ENCODE measurements at places on chromosomes 12 and 14. TPM values are rescaled to one million over a fixed set of nuclear protein-coding genes. Genes with fewer than 3 reads are reported as not detected.

DNA sequence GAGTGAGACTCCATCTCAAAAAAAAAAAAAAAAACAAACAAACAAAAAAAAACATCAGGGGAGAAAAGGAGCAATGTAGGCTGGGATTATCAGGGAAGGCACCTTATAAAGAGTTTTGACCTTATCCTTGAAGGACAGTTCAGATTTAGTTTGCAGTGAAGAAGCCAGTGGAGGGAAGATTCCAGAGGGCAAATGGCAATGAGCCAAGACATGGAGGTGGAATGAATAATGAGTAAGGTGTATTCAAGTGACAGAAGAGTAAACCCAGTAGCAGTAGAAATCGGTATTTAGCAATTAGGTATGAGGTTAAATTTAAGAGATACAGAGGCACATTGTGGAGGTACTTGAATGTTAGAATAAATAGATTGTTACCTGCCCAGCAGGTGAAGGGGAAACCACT is 2.2 kb upstream of the DUSP16 start:
- no peaks in the 10 kb centered on the region for H3K27me3 ChIP-seq
- peaks cover 17% of the 10 kb centered on the region for H3K4me1 ChIP-seq
- H3K4me3 ChIP-seq = no peak overlapping the region
- H3K27ac ChIP-seq = no peak overlapping the region
- no peak for DNase-seq

The PROX2 gene
- total RNA-seq = 0.52 TPM

DNA sequence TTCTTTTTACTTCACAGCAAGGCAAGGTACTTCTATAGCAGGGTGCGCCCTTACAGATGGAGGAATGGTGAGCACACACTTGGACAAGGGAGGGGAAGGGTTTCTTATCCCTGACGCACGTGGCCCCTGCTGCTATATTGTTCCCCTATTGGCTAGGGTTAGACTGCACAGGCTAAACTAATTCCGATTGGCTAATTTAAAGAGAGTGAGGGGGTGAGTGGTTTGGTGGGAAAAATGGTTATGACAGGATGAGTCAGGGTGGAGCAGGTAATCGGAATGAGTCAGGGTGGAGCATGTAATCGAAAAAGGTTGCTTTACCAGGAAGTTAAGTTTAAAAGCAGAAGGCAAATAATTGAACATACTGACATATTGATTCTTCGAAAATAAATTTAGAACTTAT is 23.7 kb upstream of the RAB21 start:
- H3K27ac ChIP-seq = no peak overlapping the region
- H3K27me3 ChIP-seq = no peaks in the 10 kb centered on the region
- no peak overlapping the region for H3K4me3 ChIP-seq
- H3K4me1 ChIP-seq = no peaks in the 10 kb centered on the region

DNA sequence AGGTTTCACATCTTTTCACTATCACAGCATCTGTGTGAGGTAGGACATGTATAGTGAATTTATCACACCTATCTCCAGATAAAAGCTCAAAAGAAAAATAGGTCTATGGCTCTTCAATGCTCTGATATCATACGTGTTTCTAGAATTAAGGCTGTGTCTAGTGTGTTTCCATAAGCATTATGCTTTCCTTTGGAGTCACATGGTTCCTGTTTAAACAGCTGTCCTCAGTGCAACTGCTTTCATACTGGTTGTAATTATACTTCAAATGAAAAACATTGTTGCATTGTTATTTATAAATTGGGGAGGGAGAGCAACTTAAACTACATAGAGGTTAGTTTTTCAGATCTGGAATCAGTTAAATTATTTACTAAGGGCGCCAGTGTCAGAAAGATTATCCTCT is 151.6 kb downstream of the SYT1 start:
- no peaks in the 10 kb centered on the region for H3K27me3 ChIP-seq
- no peaks in the 10 kb centered on the region for H3K36me3 ChIP-seq
- no peaks in the 10 kb centered on the region for H3K4me1 ChIP-seq
- no peak overlapping the region for H3K27ac ChIP-seq
- DNase-seq = no peak

- no peak overlapping the region for H3K27ac ChIP-seq
- H3K27me3 ChIP-seq = no peaks in the 10 kb centered on the region
- H3K4me1 ChIP-seq = peaks cover 8% of the 10 kb centered on the region
- peaks cover 4% of the 10 kb centered on the region for H3K36me3 ChIP-seq
- no peak overlapping the region for H3K4me3 ChIP-seq
Measured at GRCh38 chr12:64124511-64125197, 97.4 kb downstream of the KICS2 start.

DNA sequence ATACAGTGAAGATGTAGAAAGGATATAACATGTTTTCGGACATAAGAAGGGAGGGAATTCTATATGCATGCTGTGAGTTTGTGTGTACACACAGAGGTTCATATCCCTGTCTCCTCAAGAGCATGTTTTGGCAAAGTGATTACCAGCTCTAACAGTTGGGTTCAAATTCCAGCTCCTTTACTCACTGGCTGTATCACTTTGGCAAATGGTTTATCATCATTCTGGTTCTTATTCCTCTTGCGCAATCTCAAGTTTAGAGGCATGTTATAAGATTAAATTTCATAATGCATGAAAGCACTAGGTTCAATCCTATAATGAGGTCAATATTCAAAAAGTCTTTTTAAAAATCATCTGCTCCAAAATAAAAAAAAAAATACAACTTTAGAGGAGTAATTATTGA is 107.7 kb upstream of the LRFN5 start:
- no peaks in the 10 kb centered on the region for H3K27me3 ChIP-seq
- no peaks in the 10 kb centered on the region for H3K36me3 ChIP-seq
- no peaks in the 10 kb centered on the region for H3K4me1 ChIP-seq
- no peak overlapping the region for H3K4me3 ChIP-seq
- H3K27ac ChIP-seq = no peak overlapping the region

DNA sequence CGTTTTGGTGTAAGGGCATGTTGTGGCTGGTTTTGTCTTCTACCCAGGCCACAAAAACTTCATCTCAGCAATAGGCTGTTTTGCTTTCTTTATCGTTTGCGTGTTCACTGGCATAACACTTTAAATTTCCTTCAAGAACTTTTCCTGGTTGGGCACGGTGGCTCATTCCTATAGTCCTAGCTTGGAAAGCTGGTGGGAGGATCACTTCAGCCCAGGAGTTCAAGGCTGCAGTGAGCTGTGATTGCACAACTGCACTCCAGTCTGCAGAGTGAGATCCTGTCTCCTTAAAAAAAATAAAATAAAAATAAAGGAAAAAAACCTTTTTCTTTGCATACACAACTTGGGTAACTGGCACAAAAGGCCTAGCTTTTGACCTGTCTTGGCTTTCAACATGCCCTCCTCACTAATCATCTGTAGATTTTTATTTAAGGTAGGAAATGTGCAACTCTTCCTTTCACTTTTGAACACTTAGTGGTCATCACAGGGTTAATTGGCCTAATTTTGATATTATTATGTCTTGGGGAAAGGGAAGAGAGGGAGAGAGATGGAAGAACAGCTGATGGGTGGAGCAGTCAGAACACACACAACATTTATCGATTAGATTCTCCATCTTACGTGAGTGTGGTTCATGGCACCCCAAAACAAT is 78.9 kb upstream of the PSMA6 start:
- no peaks in the 10 kb centered on the region for H3K36me3 ChIP-seq
- H3K4me3 ChIP-seq = no peak overlapping the region
- peaks cover 8% of the 10 kb centered on the region for H3K4me1 ChIP-seq
- no peak overlapping the region for H3K27ac ChIP-seq

Data from body of pancreas (tissue), 4 donors.